ENCODE measurements at places on chromosomes 16 and 17.
A peak's percentile ranks its signal among the peaks of the same experiment; 100 is the strongest.

DNA sequence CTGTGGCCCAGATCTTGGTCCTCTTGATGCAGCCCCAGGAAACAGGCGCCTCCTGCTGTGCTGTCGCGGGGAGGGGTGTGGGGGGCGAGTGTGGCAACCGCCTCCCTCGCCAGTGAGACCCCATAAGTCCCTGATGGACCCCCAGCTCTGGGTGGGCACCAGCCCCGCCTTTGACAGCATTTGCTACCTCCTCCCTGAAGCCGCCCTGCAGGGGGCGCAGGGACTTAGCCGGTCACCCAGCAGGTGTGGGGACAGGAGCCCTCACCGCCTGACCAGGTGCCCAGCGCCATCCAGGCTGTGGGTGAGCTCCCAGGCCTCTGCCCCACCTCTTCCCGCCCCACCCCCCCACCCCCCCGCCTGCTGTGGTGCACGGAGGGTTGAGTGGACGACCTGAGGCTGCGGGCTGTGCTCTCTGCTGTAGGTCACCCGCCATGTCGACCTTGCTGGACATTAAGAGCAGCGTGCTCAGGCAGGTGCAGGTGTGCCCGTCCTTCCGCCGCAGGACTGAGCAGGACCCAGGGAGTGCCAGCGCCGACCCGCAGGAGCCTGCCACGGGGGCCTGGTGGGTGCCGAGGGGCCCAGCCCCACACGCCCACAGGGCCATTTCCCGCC, 4.8 kb downstream of the BAIAP3 start:
- no peak for DNase-seq

GRCh38 chr17:16909472-16910246, 62.3 kb downstream of the TNFRSF13B start:
- DNase-seq: no peak

- no peak for DNase-seq
Measured at GRCh38 chr17:66406701-66407644, 104.6 kb downstream of the PRKCA start.

- peak; percentile 81 for DNase-seq
Measured at GRCh38 chr17:81967533-81968395, 6.8 kb upstream of the NOTUM start.

GRCh38 chr16:31033709-31034492, 543 bp downstream of the STX4 start:
- peak; percentile 85 for DNase-seq

DNA sequence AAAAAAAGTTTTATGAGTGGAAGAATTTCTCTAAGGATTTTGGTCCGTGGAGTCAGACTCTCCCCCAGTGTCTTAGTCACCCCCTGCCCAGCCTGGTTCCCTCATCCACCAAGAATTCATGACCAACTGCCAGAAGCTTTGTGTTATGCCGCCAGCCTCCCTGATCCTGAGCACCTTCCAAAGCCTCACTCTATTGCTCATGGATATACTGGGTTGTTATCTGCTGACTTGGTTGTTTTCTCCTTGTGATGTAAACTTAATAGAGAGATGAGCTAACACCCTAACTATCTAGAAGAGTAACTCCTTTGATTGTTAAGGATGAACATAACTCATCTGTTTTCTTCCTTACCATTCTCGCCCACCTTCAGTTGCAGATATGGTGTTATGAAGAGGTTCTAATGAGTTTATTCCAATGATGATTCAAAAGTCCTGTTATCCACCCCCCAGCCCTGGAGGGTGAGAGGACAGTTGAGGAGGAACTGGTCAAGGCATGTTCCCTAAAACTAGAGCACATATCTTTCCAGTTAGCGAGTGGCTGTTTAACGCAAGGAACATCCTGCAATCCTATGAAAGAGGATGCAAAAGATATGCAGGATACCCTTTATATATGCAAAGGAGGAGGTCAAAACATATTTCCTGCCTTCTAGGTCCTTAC, 1.5 kb upstream of the PSMD3 start:
- no peak for DNase-seq

DNA sequence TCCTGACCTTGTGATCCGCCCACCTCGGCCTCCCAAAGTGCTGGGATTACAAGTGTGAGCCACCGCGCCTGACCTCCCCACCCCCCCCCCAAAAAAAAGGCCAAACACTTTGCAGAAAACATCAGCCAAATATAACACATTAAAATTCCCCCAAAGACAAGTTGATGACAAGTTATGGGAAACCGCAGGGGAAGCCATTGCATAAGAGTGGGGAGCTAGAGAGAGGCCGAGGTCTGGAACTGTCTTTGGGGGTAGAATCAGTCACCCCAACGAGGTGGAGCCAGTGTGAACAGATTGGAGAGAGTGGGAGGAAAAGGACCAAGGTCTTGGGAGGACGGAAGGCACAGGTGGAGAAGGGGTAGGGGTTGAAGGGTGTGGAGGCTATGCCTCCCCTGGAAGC, 2.8 kb downstream of the DRC3 start:
- DNase-seq: no peak

- DNase-seq: no peak
Measured at GRCh38 chr17:67620636-67621035, 97.1 kb upstream of the NOL11 start.

GRCh38 chr17:57874434-57875289, 24.8 kb upstream of the MRPS23 start:
- DNase-seq: no peak

GRCh38 chr17:48543107-48543853, 1.6 kb downstream of the HOXB2 start:
- DNase-seq: peak; percentile 37

DNA sequence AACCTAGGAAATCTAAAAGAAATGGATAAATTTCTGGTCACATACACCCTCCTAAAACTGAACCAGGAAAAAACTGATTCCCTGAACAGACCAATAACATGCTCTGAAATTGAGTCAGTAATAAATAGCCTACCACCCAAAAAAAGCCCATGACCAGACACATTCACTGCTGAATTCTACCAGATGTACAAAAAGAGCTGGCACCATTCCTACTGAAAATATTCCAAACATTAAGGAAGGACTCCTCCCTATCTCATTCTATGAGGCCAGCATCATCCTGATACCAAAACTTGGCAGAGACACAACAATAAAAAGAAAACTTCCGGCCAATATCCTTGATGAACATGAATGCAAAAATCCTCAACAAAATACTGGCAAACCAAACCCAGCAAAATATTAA, 52.9 kb downstream of the TTC19 start:
- DNase-seq: no peak

DNA sequence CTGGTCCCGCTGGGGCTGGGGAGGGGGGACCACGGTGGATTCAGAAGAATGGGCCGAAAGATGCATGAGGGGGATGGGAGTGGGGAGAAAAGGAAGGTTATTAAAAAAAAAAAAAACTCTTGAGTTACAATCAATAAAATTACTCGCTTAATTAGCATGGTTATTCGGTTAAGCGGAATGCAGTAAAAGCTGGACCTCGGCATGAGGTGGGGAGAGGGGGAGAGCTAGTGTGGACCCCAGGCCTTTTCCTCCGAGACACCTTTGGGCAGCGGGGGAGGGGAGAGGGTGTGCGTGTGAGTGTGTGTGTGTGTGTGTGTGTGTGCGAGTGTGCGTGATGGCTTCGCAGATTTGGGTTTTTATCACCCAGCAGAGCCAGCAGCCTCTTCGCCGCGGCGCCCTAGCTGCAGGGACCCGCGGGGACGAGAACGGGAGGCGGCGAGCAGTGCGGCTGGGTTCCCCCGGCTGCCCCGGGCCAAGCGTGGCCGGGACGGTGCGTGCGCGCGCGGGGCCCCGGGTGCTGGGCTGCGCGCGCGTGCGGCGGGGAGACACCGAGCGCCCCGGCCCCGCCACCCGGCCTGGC, 3.7 kb downstream of the BAHCC1 start:
- DNase-seq: no peak

DNA sequence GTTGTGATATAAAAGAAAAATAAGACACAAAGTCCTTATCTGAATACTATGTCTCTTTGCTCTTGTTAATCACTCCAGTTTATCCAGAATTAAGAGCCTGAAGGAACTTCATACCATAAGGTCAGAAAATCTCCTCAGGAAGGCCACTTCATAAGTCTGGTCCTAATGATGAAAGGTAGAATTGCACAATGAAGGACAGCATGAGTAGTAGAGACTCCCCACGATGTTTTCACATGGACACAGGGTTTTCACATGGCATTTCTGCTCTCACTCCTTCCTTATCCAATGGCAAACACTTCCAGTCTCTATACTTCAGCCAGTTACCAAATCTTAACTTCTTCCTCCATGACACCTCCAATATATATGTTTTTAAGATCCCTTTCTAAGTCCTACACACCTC, 10.2 kb upstream of the C17orf78 start:
- DNase-seq: no peak

GRCh38 chr16:15880434-15881308, 7.7 kb downstream of the CEP20 start:
- DNase-seq: no peak

DNA sequence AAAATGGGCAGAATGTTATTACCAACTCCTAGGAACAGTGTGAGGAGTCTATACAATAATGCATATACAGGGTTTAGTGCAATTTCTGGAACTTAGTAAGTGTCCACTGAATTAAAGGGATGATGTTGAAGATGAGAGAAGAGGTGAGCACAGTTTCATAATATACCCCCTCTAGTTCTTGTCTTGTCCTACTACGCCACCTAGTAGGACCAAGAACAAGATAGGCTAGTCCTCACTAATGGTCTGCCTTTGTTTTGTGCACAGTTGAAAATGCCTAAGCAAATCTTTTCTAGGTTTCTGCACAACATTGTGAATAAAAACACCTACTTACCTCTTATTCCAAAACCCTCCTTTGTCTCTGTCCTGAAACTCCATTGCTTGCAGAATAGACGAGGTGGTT, 670.2 kb downstream of the CDH8 start:
- DNase-seq: no peak

GRCh38 chr16:84874983-84875382, 55.2 kb downstream of the CRISPLD2 start:
- DNase-seq: no peak

- no peak for DNase-seq
Measured at GRCh38 chr16:86245351-86245750, 265.0 kb upstream of the FOXF1 start.

DNA sequence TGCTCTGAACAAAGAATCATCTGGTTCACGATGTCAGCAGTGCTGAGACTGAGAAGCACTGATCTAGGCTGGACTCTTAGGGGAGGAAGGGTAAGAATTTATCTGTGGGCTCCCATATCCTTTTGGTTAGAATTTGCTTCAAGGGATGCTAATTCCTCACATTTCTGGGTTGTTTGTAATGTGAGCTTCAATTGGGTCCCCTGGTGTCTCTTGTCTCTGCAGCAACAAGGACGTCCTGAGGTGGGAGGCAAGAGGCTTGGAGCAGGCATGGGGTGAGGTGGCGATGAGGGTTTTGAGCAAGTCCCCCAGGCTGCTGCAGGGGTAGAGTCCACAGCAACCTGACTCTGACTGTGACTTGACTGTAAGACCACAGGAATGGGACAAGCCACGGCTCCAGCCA, 213.8 kb upstream of the NLRP1 start:
- DNase-seq: no peak

DNA sequence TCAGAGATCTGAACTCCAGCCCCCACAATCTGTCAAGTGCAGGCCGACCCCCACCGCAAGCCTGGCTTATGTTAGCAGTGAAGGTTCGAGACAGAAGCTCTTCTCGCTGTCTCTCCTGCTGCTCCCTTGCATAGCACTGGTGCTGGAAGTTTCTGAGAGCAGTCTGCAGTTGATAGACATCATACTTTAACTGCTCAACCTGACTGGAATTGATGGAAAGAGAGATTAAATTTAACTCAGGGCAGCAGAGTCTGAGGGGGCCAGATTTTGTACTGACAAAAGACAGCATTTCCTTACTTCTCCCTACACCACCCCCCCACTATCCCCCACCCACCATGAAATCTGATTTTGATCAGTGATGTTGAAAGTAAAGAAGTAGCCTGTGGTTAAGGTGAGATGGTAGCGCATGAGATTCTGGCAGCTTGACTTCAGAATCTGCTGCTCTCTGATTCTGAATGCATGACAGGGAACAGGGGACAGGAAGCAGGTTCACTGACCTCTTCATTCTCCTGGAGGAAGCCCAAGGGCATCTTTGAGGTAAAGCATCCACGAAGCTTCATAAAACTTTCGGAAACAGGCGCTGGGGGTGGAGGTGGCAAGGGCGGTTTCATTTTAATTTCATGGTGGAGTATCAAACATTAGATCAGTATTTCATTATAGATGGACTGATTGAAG, 44.3 kb upstream of the TMEM97 start:
- DNase-seq: no peak

GRCh38 chr17:78252111-78252634, 20.7 kb downstream of the TMEM235 start:
- peak; percentile 27 for DNase-seq

DNA sequence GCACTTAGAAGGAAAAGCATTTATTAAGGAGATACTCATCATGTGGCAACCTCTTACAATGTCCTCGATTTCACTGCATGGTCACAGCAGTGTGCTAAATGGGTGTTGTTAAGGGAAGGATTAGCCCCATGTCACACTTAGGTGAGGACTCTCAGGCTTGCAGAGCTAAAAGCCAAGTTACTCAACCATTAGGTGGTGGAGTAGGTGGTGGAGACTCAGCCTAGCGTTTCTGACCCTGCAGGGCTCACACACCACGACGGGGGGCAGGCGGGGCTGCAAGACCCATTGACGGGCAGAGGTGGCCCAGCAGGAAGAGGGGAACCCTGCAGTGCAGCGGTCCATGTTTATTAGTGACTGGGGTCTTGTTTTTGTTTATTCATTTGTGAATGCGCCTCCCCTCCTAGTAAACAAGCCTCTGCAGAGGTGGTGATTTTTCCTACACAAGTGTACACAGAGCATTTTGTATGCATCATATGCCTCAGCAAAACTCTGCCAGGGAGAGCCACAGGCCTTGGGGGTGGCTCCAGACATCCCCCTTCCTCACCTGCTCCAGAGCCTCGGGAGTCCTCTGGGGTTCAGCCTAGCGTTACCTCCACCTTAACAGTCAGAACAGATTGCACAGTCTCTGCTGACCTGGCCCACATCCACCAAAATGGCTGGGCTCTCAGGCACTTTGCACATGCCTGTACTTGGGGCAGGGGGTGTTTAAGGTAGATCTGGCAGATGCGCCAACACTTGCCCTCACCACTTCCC, 216.7 kb downstream of the C16orf95 start:
- DNase-seq: no peak

DNA sequence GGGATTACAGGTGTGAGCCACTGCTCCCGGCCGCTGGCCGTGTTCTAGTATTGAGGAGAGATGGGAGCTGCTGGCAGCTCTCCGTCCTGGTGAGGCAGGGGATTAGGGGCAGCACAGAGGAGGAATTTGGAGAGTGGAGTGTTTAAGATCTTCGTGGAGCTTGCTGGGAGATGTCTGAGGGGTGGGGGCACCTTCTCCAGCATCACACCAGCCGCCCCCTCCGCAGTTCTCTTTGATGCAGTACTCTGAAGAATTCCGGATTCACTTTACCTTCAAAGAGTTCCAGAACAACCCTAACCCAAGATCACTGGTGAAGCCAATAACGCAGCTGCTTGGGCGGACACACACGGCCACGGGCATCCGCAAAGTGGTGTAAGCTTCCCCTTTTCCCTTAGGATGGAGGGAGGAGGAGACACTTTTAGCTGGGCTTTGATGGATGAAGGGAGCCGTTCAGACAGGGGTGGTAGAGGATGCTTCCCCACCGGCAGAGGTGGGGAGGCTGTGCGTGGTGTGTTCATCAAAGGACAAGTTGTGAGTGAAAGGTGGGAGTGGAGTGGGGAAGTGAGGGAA, 11.9 kb downstream of the ITGAM start:
- DNase-seq: no peak

- DNase-seq: peak; percentile 79
Measured at GRCh38 chr16:2715519-2715918, 4.5 kb downstream of the PRSS27 start.
